ENCODE measurements at places on chromosomes 3 and 15. TPM values are rescaled to one million over a fixed set of nuclear protein-coding genes. Genes with fewer than 3 reads are reported as not detected.

WDR53 gene
- total RNA-seq = 9.8 TPM

ATP8B4 gene
- total RNA-seq = 6.1 TPM

IGSF11 gene
- 3.1 TPM for total RNA-seq

SNX22 gene
- total RNA-seq = 7.4 TPM

TGM5 gene
- total RNA-seq = not detected

DNA sequence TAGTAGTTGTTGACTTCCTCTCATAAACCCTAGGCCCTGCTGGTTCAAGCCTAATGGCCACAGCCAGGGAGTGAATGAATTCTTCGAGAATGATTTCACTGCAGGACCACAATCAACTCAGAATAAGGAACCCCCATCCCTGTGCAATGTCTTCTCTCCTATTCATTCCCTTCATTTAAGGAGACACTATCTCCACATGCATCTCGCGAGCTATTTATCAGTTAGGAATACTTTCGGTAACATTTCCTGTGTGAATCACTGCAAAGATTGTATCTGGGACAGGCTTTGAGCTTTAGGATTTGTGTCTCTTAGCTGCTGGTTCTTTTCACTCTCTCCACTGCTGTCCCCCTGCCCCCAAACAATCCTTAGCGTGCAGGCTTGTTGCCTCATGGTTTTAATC is 94.4 kb downstream of the MYLK start:
- no peak for DNase-seq

- no peak for DNase-seq
Measured at GRCh38 chr15:36186376-36186775, 393.1 kb upstream of the CDIN1 start.

GRCh38 chr3:30676424-30677346 is 70.3 kb downstream of the TGFBR2 start:
- DNase-seq = no peak

DNA sequence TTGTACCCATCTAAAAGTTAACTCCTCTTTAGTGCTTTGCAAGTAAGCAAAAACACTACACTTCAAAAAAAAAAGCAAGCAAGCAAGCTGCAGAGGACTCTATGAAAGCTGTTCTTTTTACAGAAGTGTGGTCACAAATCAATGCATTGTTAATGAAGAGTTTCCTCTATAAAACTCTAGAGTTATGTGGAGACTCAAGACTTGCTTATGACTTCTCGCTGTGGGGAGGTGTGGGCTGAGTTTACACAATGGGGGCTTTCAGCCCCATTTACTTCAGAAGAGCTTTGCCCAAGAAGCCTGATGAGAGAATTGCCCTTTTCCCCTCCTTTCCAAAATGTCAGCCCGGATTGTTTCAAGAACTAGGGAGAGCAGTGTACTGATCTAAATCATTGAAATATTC is 144.4 kb downstream of the IGSF11 start:
- no peak for DNase-seq

GRCh38 chr3:126638790-126639189 is 16.1 kb downstream of the TXNRD3 start:
- no peak for DNase-seq

DNA sequence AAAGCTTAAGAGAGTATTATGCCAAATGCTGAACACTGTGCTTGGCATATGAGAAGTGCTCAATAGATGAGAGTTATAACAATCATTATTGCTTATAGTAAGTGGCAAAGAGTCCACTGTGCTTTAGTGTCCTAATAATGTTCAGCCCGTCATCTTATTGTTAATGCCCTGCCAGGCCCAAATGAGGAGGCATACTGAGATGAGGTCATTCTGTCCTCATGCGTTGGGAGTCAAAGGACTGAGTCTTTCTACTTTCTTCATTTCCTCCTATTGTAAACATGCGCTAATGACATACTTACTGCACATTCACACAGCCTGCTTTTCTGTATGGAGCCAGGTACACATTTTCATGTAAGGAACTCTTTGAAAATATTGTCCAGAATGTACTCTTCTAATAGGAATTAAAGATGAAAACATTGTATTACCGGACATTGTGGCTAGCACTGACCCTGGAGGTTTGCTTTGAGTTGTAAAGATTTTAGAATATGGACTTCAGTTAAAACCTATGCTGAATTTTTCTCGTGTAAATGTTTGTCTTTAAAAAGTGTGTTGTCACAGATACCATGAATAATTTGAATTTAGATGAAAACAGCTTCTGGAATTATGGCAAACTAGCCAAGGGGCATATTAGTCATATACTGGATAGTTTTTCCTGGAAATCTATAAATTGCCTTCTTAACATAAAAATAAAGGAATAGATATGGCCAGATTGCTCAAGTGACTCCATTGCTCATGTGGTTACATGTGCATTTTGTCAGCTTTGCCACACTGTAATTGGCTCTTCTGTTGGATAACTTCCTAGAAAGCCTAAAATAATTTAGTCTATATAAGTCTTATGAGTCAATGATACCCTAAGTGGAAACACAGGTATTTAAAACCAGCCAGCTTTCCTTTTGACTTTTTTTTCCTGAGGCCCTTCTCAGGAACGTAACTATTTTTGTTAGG is 38.3 kb downstream of the KBTBD12 start:
- DNase-seq = no peak

DNA sequence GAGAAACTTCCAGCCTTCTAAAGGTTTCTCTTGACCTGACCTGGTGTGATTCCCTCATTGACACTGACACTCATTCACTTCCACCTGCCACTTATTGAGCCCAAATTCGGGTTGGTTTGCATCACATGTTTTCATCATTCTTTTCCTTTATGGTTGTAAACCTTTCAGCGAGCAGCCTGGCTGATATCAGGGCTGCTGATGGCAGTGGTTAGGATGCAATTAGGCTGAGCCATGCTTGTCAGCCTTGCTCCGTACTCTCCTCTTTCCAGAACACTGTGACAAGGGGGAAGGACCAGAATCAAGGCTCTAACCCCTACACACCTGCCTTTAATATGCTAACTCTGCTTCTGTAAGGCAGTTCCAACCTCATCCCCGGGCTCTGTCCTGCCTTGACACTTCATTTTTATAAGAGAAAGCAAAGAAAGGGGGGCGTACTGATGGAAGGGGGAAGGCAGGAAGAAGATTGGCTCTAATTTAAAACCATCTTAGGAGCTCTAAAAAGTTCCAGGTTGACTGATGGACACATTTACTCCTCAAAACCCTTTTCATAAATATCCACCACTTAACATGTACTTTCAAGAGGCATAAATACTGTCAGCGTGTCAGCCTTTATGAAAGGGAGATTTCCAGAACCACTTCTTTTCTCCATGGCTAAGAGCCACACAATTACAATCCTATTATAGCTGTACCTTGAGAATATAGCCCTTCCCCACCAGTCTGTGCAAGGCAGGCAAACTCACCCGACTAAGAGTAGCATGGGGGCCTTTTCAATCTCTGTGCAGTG is 5.7 kb downstream of the NMNAT3 start:
- DNase-seq = no peak

GRCh38 chr3:160686955-160687535 is 10.1 kb downstream of the ARL14 start:
- DNase-seq = no peak

DNA sequence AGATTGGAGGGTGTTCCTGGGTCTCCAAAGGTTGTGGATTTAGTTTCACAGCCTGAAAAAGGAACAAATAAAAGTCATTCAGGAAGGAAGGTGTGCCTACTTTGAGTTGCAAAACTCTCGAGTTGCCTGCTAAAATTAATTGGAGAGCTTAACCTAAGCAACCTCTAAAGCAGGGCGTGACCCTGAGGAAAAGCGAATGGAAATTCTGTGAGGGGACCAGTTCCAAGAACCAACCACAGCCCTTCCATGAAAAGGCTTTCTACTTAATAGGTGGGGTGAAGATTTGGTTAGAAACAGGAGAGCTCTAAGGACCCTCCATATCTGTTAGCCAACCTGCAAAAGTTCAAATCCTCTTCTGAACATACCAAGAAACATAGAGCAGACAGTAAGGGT is 1.5 kb downstream of the CD80 start:
- DNase-seq = no peak

DNA sequence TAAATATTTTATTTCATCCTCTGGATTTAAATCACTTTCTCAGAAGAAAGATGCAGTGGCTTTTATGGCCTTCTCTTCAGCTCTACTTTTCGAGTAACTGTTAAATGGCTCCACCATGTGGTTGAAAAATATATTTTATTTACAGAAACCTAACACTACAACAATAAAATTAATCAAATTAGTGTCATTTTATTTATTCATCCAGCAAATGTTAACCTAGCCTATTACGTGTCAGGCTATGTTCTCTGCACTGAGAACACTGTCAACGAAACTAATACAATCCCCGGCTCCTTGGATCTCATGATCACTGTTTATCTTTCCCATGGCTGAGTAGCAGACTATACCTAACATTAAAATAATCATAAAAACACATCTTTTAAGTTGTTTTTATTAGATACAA is 148.0 kb upstream of the OSTN start:
- DNase-seq = no peak

- DNase-seq = no peak
Measured at GRCh38 chr3:54826251-54826691, 101.6 kb downstream of the LRTM1 start.

- no peak for DNase-seq
Measured at GRCh38 chr15:55494931-55495330, 13.1 kb downstream of the DNAAF4 start.

GRCh38 chr3:181726351-181727330 is 14.9 kb downstream of the SOX2 start:
- DNase-seq = no peak

DNA sequence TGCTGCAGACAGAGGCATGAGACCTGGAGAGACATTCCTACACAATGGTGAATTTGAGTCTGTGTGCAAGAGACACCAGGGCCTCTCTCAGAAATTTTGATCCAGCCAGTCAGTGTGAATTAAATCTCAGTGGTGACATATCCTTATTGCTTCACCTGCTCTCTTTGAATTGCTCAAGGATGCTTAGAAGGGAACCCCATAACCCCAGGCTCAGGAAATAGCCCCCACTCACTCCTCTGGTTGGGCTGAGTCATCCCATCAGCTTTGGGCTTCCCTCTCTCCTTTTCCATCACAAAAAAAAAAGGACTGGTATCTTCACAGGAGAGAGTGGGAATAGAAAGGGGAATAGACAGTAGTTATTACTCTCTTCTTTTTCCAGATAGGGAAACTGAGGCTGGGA is 33.0 kb upstream of the LARS2 start:
- DNase-seq = no peak

- DNase-seq = no peak
Measured at GRCh38 chr3:99670556-99670950, 32.2 kb downstream of the COL8A1 start.

- DNase-seq = no peak
Measured at GRCh38 chr3:114363554-114364202, 69.8 kb downstream of the TIGIT start.

DNA sequence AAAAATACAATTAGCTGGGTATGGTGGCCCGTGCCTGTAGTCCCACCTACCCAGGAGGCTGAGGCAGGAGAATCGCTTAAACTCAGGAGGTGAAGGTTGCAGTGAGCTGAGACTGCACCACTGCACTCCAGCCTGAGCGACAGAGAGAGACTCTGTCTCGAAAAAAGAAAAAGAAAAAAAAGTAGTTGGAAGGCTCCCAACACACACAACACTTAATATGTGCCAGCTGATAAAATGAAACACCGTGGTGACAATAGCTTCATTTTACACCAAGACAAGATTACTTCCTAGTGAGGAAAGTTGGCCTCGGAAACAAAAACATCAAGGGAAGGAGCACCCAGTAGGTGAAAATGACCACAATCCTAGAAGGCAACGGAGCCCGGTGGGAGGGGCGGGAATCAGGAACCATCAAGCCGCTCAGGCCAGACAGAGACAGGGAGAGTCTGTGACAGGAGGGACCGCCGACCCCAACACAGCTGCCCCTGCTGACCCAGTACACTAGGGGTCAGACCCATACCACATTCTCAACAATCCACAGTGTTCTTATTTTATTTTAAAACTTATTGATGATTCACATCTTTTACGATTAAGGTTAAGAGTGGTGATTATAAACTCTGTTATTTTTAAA is 54.5 kb upstream of the OCA2 start:
- no peak for DNase-seq

DNA sequence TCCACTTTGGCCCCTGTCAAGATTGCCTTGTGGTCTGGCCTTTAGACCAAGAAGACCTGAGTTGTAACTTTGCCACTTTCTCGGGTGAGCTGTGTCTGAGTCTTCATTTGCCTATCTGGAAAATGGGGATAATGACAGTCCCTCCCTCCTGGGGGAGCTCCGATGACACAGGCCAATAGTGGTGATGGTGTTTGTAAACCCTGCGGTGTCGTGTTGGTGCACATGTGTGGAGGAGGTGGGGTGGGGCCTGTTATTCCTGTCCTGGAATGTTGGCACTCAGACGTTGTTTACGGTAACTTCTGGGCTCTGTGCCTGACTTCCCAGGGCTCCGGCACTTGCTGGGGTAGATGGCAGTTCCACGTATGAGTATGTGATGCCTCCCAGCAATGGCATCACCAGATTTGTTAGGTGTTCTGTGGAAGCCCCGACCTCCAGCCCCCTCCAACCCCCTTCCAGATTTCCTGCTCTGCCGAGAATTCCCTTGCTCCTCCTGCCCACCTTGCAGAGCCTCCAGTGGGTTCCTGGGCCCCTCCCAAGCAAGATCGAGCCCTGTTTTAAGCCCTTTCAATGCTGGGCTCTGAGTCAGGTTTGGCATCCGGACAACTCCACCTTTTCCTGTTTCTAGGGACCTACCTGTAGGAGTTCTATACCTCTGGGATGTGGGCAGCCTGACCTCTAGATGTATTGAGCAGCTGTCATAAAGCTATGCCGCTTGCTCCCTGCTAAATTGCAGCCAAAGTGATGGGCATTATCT is 31.4 kb downstream of the HRH1 start:
- peak; percentile 70 for DNase-seq

DNA sequence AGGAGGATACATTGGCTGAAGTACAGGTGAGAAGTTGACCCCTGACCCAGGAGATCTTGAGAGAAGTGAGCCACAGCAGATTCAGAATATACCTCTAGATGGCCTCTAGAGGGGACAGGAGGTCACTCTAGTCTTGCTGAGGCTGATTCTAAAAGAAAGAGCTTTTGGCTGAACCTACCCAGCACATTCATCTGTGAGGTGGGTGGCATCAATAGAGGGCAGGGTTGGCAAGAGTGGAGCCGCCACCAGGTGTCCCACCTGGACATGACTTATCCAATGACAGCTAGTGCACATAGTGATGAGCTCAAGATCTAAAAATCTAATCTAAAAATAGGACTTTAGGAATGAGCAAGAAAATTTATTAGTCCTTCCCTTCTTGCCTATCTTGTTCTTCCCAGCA is 51.6 kb downstream of the CYP19A1 start:
- DNase-seq = no peak
